Spleen (tissue), 13 donors: ENCODE measurements at places on chromosomes 5 and 9. TPM values are rescaled to one million over a fixed set of nuclear protein-coding genes. Genes with fewer than 3 reads are reported as not detected.

The FBP1 gene
- 14.1 TPM for total RNA-seq

The SLC46A2 gene
- 0.88 TPM for total RNA-seq

The ALDOB gene
- not detected for total RNA-seq

DNA sequence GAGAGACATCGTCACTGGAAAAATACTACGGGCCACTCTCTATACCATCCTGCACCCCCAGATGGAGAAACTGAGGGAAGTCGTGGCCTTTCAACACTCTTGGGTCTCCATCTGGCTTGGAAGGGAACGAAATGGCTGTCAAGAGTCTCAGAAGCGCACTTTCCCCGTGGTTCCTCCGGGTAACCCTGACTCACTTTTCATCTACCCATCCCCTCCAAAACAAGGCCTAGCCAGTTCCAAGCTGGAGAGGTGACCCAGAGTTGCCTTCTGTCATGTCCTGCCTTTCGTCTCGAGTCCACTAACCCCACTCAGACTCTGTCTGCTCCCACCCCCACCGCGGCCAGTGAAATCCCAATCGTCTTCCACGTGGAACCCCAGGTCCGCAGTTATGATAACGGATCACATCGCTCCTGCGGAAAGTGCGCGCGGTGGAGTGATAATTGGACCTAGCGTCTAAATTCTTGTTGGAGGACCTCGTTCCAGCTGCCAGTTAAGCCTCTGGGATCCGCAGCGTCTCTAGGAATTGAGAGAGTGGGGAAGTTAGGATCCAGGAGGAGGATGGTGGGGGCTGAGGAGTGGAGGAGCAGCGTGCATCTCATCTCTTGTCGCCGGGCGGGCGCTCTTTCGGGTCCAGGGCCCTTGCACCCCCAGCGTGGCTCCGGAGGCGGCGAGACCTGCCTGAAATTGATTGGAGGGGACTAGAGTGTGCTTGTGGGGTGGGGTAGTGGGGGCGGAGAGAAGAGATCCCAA is 4.6 kb downstream of the CDKN2A start:
- no peak overlapping the region for H3K27ac ChIP-seq
- no peak overlapping the region for H3K4me3 ChIP-seq

GRCh38 chr5:58121391-58121790 is 338.5 kb downstream of the PLK2 start:
- no peaks in the 10 kb centered on the region for H3K27me3 ChIP-seq
- no peak overlapping the region for H3K4me3 ChIP-seq
- DNase-seq = no peak

DNA sequence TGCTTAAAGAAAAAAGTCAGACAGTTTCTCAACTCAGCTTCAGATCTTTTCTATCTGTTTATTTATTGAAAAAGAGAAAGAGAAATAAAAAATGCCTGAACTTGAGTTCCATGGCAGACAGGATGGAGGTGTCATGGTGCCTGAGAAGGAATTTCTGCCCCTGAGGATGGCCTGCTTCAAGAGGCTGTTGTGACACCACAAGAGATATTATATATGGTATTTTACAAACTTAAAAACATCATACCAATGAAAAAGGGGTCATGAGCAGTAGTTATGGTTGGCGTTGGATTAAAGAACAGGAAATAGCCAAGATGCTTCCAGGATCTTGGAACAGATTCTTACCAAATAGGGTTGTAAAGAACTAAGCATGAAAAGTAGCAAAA is 344.6 kb downstream of the GLIS3 start:
- no peaks in the 10 kb centered on the region for H3K4me1 ChIP-seq
- DNase-seq = no peak
- no peaks in the 10 kb centered on the region for H3K27me3 ChIP-seq
- H3K4me3 ChIP-seq = no peak overlapping the region

GRCh38 chr5:80825786-80826460 is 134.2 kb upstream of the RASGRF2 start:
- DNase-seq = no peak
- H3K4me3 ChIP-seq = no peak overlapping the region
- H3K36me3 ChIP-seq = peaks cover 56% of the 10 kb centered on the region
- no peak overlapping the region for H3K27ac ChIP-seq
- peaks cover 8% of the 10 kb centered on the region for H3K4me1 ChIP-seq

GRCh38 chr9:93824386-93825294 is 130.5 kb downstream of the BARX1 start:
- H3K27me3 ChIP-seq = peaks cover 97% of the 10 kb centered on the region
- peaks cover 21% of the 10 kb centered on the region for H3K4me1 ChIP-seq
- peak; percentile 64 for DNase-seq
- no peak overlapping the region for H3K4me3 ChIP-seq
- no peak overlapping the region for H3K27ac ChIP-seq
- H3K36me3 ChIP-seq = no peaks in the 10 kb centered on the region

GRCh38 chr9:93828331-93829097 is 126.6 kb downstream of the BARX1 start:
- peaks cover 56% of the 10 kb centered on the region for H3K27me3 ChIP-seq
- H3K4me3 ChIP-seq = no peak overlapping the region
- H3K36me3 ChIP-seq = no peaks in the 10 kb centered on the region
- DNase-seq = no peak

DNA sequence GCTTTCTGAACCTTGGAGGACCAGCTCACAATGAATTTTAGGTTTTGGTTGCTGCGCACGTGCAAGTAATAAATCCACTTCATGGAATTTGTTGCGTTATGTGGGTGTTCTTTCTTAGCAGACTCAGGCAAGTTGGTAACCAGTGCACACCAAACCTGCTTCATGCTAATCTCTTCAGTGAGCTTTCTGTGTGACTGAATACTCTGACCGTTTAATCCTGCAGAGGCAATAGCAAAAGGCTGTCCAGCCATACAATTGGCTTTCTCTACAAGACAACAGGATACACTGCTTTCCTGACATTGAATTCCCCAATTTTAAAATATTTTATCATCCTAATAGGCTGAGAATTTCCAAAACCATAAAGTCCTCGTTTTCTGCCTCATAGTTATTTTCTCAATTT is 10.3 kb downstream of the UGT3A2 start:
- H3K27me3 ChIP-seq = no peaks in the 10 kb centered on the region
- no peaks in the 10 kb centered on the region for H3K36me3 ChIP-seq
- no peak for DNase-seq
- no peaks in the 10 kb centered on the region for H3K4me1 ChIP-seq
- H3K27ac ChIP-seq = no peak overlapping the region

DNA sequence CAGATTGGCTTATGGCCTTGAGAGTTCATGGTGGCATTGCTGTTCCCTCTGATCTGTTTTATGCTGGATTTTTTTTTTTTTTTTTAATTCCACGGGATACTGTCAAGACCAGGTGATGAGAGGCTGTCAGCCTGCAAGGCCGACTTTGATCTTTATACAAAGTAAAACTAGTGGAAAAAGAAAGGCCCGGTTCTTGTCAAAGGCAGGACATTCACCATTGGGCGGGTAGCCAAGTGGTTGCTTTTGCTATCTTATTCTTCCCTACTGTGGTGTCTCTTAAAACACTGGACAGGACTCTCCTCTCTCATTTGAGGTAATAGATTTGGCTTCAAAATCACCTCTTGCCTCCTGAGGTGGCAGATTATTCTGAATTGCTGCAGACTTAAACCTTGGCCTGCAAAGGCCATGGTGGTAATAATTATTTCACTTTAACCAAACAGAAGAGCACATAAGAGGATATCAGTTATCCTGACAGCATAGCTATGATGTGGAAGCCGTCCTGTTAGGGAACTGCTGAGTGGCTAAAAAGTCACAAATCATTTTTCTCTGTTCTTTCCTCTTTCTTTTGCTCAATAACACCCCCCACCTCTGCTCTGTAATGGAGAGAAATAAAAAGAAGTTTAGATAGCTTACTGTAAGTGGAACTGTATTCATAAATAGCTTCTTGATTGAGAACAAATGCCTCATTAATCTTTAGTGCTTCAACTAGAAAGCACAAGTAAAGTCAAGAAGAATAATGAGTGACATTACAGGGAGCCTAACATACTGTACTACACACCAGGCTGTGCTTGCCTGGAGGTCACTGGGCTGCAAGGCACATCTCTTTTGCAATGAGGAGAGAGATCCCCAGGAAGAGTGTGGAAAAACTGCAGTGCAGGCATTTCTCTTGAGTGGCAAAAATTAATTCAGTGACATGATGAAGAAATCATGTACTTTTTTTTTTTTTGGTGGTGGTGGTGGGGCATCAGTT is 275.6 kb downstream of the KDM4C start:
- no peak overlapping the region for H3K4me3 ChIP-seq
- peaks cover 3% of the 10 kb centered on the region for H3K36me3 ChIP-seq
- H3K27ac ChIP-seq = no peak overlapping the region
- H3K27me3 ChIP-seq = no peaks in the 10 kb centered on the region
- H3K4me1 ChIP-seq = peaks cover 5% of the 10 kb centered on the region

DNA sequence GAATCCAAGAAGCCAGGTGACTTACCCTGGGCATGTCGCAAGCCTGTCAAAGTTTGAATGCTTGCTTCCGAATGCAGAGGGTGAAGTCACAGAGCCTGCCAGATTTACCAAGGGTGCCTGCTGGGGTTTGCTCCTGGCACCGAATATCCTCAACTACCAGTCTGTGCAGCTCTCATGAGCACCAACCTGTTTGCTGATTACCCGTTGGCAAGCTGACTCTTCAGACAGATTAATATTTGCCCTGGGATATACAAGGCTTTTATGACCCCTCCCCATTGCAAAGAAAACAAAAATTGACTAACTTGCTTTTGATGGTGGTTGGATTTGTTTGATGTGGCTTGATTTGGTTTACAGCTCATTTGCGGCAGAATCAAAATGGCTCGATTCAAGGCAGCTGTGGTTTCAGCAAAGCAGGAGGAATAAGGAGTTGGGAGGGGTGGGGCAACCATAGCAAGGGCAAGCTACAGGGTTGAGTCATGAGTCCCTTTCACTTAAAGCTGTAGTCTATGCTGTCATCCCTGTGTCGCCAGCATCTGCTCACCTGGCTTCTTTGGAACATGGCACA is 82.3 kb upstream of the AGXT2 start:
- no peaks in the 10 kb centered on the region for H3K4me1 ChIP-seq
- H3K4me3 ChIP-seq = no peak overlapping the region
- H3K27me3 ChIP-seq = no peaks in the 10 kb centered on the region
- H3K27ac ChIP-seq = no peak overlapping the region
- no peaks in the 10 kb centered on the region for H3K36me3 ChIP-seq
- no peak for DNase-seq

DNA sequence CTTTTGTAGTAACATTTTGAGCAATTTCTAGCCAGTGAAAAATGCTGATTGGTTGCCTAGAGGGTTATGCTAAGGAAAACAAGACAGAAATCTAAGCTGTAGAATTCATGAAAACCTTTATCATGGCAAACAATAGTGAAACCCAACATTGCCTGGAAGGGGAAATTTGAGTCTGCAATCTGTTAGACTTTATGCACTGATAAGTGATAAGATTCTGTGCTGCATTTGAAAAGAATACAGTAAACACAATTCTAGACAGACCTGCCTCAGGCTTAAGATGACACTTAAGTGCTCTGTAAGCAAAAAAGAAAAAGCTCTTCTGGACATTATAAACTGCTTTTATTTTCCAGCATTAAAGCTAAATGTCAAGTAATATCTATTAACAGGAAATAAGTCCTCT is 519.3 kb downstream of the ISL1 start:
- no peaks in the 10 kb centered on the region for H3K4me1 ChIP-seq
- no peak overlapping the region for H3K4me3 ChIP-seq
- no peak for DNase-seq
- no peaks in the 10 kb centered on the region for H3K27me3 ChIP-seq
- no peaks in the 10 kb centered on the region for H3K36me3 ChIP-seq

- DNase-seq = no peak
- no peaks in the 10 kb centered on the region for H3K36me3 ChIP-seq
Observed at GRCh38 chr5:53323943-53324642, 156.3 kb upstream of the FST start.
